ENCODE measurements at places on chromosomes 6 and 20.

GRCh38 chr6:17120019-17120418 lies 18.2 kb downstream of the STMND1 start:
- no peak for DNase-seq

DNA sequence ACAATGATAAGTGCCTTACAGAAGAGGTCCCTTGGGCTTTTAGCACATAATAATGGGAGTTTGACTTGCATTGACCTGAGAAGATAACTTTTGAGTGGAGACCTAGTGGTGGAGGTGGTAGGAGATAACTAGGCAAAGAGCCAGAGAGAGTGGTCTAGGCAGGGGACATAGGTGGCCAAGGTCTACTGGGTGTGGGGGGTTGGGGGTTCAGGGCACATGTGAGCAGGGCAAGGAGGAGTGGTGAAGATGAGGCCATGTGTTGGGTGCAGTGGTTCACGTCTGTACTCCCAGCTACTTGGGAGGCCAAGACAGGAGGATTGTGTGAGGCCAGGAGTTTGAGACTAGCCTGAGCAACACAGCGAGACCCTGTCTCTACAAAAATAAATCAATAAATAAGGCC lies 74.3 kb upstream of the CTNNBL1 start:
- no peak for DNase-seq

- DNase-seq, result no peak
These were observed 213.3 kb downstream of the AKAP7 start for GRCh38 chr6:131348572-131348971.

DNA sequence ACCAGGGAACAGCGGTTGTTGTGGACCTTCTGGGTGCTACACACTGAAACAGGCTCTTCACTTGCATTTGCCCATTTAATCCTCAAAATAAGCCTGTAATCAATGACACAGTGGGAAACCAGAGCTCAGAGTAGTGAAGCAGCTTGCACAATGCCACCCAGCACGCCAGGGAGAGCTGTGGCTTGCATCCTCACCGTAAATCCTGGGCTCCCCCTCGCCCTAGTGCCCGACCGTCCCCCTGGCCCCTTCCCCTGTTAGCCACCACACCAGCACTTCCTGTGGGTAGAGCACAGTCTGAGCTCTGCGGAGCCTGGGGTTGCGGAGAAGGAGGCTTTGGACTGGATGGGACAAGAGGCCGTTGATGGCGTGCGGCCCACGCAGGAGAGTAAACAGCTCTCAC lies 14.5 kb downstream of the VSTM2L start:
- no peak for DNase-seq

DNA sequence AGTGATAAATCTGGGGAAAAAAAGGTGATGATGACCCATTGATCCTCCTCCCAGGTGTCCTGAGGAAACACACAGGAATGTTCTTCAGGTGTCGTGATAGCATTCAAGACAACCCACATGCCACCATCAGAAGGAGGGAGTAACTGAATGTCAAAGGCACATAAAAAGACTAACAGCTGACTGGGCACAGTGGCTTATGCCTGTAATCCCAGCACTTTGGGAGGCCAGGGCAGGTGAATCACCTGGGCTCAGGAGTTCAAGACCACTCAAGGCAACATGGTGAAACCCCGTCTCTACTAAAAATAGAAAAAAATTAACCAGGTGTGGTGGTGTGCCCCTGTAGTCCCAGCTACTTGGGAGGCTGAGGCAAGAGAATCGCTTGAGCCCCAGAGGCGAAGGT lies 82.3 kb upstream of the CST7 start:
- no peak for DNase-seq

DNA sequence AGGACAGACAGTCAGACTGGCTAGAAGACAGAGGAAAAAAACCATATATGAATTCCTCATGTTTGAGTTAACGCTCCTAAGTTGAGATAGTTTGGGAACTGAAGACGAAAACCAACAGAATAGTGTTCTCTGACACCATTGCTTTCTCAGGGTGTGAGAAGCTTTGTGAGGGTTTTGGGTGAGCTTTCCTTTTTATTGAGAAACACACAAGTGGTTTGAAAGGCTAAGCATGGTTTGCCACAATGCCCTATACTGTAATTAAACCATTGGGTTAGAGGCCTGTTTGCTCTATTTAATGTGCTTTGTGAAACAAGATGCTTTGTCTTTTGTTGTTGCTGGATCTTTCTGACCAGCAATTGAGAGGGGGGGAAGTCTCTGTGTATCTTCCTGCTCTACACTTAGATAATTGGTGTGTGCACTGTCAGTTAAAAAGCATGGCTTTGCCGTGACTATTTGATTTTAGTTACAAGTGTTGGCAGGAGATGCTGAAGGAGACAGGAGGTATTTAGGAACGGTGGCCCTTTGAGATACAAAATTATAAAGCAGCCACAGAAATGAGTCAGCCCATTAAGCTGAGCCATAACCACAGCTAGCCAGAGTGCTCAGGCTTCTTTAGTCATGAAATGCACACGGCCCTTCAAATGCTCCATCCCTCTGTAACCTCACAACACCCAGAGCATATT lies 273.0 kb upstream of the PREP start:
- no peak for DNase-seq

- DNase-seq, result no peak
These were observed 5.2 kb upstream of the BPIFA3 start for GRCh38 chr20:33211817-33212424.

GRCh38 chr20:44707018-44707579 lies 8.1 kb upstream of the CCN5 start:
- no peak for DNase-seq

DNA sequence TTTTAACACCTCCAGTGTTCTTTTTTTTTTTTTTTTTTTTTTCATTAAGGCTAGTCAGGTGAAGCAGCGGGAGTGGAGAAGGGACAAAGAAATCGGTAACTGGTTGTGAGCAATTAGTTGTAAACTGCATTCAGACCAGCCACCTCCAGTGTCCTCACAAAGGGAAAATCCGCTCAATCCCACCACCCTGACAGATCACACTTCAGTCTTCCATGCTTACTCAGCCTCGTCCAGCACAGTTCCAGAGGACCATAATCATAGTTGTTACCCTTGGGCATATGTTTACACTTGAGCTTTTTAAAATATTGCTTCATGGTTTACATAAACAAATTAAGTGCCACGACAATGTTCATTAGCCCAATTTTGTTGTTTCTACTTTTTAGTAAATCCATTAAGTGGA lies 10.2 kb downstream of the DYNLRB1 start:
- DNase-seq, result no peak

GRCh38 chr20:36862857-36863668 lies 12.9 kb upstream of the TLDC2 start:
- no peak for DNase-seq

GRCh38 chr20:38987777-38988176 lies 25.6 kb downstream of the DHX35 start:
- no peak for DNase-seq

DNA sequence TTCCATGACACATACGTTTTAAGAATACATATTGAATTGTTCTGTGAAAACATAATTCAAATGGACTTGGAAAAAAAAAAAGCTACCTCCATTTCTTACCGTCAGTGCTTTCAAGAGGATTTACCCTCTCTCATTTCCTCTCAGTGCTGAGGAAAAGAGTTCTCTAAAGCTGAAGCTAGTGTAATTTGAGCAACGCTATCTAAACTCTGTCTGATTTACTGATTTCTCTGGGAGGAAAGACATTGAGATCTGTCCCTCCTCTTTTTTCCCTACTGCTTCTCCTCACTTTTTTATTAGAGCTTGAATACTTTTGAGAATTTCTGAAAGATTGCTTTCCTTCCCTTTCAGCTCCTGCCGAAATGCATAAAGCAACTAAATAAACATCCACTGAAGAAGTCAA lies 41.2 kb upstream of the GRIK2 start:
- no peak for DNase-seq
